Activated naive CD4-positive, alpha-beta T cell treated with anti-CD3 and anti-CD28 coated beads for 36 hours (primary cell): ENCODE measurements at places on chromosomes 12 and 14.

DNA sequence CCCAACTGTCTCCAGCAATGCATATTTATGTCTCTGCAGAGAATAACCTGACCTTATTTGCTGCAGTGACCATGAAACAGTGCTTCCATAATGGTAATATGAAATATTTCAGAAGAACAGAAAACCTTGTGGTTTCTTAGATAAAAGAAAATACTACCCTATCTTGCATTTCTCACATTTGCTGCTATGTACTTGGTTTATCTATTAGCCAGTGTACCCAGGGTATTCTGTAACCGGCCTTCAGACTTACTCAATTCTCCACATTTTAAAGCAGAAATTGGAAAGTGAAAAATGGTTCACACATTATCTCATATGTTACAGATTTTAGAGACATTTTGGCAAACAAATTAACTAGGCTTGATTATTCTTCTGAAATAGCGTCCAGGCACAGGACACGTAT lies 57.9 kb upstream of the CCDC91 start:
- peaks cover 2% of the 10 kb centered on the region for H3K4me1 ChIP-seq
- H3K4me3 ChIP-seq, result no peak overlapping the region
- no peaks in the 10 kb centered on the region for H3K27me3 ChIP-seq

GRCh38 chr14:49880267-49881064 lies 12.4 kb upstream of the ARF6 start:
- H3K4me3 ChIP-seq, result no peak overlapping the region
- peak; percentile 27 for DNase-seq
- peaks cover 17% of the 10 kb centered on the region for H3K4me1 ChIP-seq
- H3K36me3 ChIP-seq, result no peaks in the 10 kb centered on the region
- no peaks in the 10 kb centered on the region for H3K27me3 ChIP-seq

DNA sequence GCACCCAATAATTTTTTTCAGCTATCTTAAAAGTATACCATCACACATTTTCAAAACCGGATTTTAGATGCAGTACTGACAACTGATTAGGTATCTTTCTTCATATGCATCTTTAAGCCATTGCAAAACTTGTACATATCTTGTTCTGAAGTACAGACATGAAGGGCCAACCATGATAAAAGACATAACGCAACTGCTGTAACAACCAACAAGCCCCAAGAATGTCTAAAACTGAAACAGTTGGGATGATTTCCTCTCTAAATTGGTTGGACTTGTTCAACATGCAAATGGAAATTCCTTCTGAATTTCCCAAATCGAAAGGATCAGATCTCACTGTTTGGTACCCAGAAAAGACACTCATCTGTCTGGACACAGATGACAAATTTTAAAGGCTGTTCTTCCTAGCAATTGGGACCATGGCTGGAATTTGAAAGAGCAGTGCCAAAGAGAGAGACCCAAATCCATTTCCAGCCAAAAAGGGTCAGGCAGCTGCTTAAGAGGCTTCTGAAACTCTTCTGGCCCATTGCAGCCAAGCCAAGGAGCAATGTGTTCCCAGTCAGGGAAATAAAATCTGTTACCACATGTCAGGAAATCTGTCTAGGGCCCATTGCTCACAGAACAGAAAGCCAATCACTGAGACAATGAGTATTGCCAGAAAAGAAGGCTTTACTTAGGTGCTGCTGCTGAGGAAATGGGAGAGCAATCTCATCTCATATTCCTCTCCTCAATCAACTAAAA lies 1122.4 kb upstream of the USP15 start:
- H3K4me1 ChIP-seq, result no peaks in the 10 kb centered on the region
- H3K36me3 ChIP-seq, result no peaks in the 10 kb centered on the region
- H3K27me3 ChIP-seq, result no peaks in the 10 kb centered on the region
- H3K4me3 ChIP-seq, result no peak overlapping the region
- no peak overlapping the region for H3K27ac ChIP-seq
- DNase-seq, result no peak

GRCh38 chr12:6914246-6914946 lies at the start of gene ENO2:
TSS of gene ENO2 (plus strand) at chr12:6914580. CDS start at chr12:6915833, 1,253 bp downstream.
- H3K4me3 ChIP-seq, result peak within 1 kb of the TSS; percentile 89
- H3K4me1 ChIP-seq, result peaks cover 35% of the 10 kb centered on the region
- H3K27ac ChIP-seq, result peak within 1 kb of the TSS; percentile 71
- no peaks in the 10 kb centered on the region for H3K27me3 ChIP-seq

- no peak for DNase-seq
- no peaks in the 10 kb centered on the region for H3K4me1 ChIP-seq
- H3K36me3 ChIP-seq, result no peaks in the 10 kb centered on the region
- H3K27me3 ChIP-seq, result no peaks in the 10 kb centered on the region
- no peak overlapping the region for H3K4me3 ChIP-seq
These were observed 22.8 kb downstream of the PPP1R36 start for GRCh38 chr14:64572386-64573104.

- no peaks in the 10 kb centered on the region for H3K4me1 ChIP-seq
- DNase-seq, result no peak
- no peak overlapping the region for H3K27ac ChIP-seq
- H3K36me3 ChIP-seq, result no peaks in the 10 kb centered on the region
- H3K4me3 ChIP-seq, result no peak overlapping the region
- H3K27me3 ChIP-seq, result no peaks in the 10 kb centered on the region
These were observed 76.1 kb downstream of the RMST start for GRCh38 chr12:97538705-97539104.

DNA sequence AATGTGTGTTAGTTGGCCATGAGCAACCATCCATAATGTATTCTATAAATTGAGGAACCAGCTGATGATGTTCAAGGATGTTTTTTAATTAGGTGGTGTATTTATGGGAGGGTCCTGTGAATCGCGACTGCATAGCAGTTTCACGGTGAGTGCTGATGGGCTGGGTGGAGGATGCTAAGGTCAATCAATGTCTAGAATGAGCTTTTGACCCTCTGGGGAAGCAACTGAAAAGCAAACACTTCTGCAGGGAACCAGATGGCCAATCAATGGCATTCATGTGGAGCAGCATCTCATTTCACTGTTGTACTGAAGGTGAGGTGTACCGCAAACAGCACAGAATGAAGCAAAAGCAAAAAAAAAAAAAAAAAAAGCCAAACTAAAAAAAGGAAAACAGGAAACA lies 676.1 kb upstream of the TMEM132C start:
- H3K27ac ChIP-seq, result no peak overlapping the region
- no peak overlapping the region for H3K4me3 ChIP-seq
- H3K36me3 ChIP-seq, result peaks cover 2% of the 10 kb centered on the region
- DNase-seq, result no peak
- H3K27me3 ChIP-seq, result peaks cover 2% of the 10 kb centered on the region

- H3K4me1 ChIP-seq, result no peaks in the 10 kb centered on the region
- no peaks in the 10 kb centered on the region for H3K27me3 ChIP-seq
- no peak overlapping the region for H3K27ac ChIP-seq
- no peak overlapping the region for H3K4me3 ChIP-seq
- peaks cover 2% of the 10 kb centered on the region for H3K36me3 ChIP-seq
These were observed 16.0 kb upstream of the ZNF410 start for GRCh38 chr14:73870525-73871235.

- H3K27me3 ChIP-seq, result no peaks in the 10 kb centered on the region
- H3K36me3 ChIP-seq, result peaks cover 28% of the 10 kb centered on the region
- H3K4me3 ChIP-seq, result no peak overlapping the region
- no peak for DNase-seq
These were observed 65.3 kb downstream of the IPO8 start for GRCh38 chr12:30630076-30630978.

DNA sequence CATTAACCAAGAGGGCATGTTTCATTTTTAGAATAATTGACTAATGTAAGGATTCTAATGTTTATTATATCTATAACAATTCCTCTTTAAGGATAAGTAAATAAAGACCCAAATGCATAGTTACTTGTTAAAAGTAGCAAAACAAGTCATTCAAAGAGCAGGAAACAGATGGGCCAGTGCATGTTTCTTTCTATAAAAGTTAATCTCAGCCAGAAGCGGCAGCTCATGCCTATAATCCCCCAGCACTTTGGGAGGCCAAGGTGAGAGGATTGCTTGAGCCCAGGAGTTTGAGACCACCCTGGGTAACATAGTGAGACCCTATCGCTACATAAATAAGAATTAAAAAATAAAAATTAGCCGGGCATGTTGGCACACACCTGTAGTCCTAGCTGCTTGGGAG lies 391.0 kb upstream of the RGS6 start:
- no peaks in the 10 kb centered on the region for H3K27me3 ChIP-seq
- no peak overlapping the region for H3K4me3 ChIP-seq
- H3K36me3 ChIP-seq, result no peaks in the 10 kb centered on the region
- DNase-seq, result no peak
- peaks cover 15% of the 10 kb centered on the region for H3K4me1 ChIP-seq
- no peak overlapping the region for H3K27ac ChIP-seq

DNA sequence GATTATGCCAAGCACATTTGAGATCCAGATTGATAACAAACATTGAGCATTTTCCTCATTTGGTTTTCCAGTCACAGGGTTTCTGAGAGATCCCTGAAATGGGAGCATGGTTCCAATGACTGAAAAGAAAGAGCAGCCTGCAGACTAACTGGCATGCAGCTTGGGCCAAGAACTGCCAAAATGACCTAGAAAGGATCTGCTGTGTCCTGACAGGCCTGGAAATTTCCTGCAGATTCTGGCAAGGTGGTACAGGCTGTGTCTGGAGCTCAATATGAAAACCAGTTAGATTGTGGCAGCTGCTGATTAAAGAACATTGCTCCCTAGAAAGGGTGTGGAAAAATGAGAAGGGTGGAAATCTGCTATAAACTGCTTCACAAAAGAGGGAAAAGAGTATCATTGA lies 417.3 kb downstream of the IPO8 start:
- H3K4me3 ChIP-seq, result no peak overlapping the region
- H3K4me1 ChIP-seq, result no peaks in the 10 kb centered on the region
- H3K27me3 ChIP-seq, result no peaks in the 10 kb centered on the region
- DNase-seq, result no peak

GRCh38 chr12:112822056-112822455 lies 30.5 kb downstream of the RPH3A start:
- H3K4me3 ChIP-seq, result no peak overlapping the region
- peaks cover 2% of the 10 kb centered on the region for H3K27me3 ChIP-seq
- H3K36me3 ChIP-seq, result no peaks in the 10 kb centered on the region
